ENCODE measurements at places on chromosomes 1 and 21.

- H3K27me3 ChIP-seq, result peaks cover 27% of the 10 kb centered on the region
- H3K27ac ChIP-seq, result no peak overlapping the region
- H3K36me3 ChIP-seq, result peaks cover 11% of the 10 kb centered on the region
- peaks cover 27% of the 10 kb centered on the region for H3K4me1 ChIP-seq
These were observed 2.8 kb upstream of the SPSB1 start for GRCh38 chr1:9289711-9290485.

- H3K27me3 ChIP-seq, result peaks cover 25% of the 10 kb centered on the region
- H3K4me1 ChIP-seq, result peaks cover 2% of the 10 kb centered on the region
- no peak overlapping the region for H3K27ac ChIP-seq
These were observed 13.8 kb upstream of the CNN3 start for GRCh38 chr1:94940738-94941137.

- H3K27ac ChIP-seq, result no peak overlapping the region
- no peaks in the 10 kb centered on the region for H3K36me3 ChIP-seq
- no peak for DNase-seq
- H3K27me3 ChIP-seq, result peaks cover 22% of the 10 kb centered on the region
These were observed 74.6 kb upstream of the NFIA start for GRCh38 chr1:61007534-61008364.

GRCh38 chr1:87051965-87052364, 137.5 kb downstream of the HS2ST1 start:
- H3K4me3 ChIP-seq, result no peak overlapping the region
- peaks cover 5% of the 10 kb centered on the region for H3K4me1 ChIP-seq
- no peaks in the 10 kb centered on the region for H3K27me3 ChIP-seq
- DNase-seq, result no peak
- no peak overlapping the region for H3K27ac ChIP-seq
- peaks cover 3% of the 10 kb centered on the region for H3K36me3 ChIP-seq

GRCh38 chr1:245469734-245470133, 314.9 kb downstream of the KIF26B start:
- H3K27me3 ChIP-seq, result no peaks in the 10 kb centered on the region
- no peaks in the 10 kb centered on the region for H3K36me3 ChIP-seq
- H3K27ac ChIP-seq, result no peak overlapping the region
- no peak for DNase-seq
- no peak overlapping the region for H3K4me3 ChIP-seq

DNA sequence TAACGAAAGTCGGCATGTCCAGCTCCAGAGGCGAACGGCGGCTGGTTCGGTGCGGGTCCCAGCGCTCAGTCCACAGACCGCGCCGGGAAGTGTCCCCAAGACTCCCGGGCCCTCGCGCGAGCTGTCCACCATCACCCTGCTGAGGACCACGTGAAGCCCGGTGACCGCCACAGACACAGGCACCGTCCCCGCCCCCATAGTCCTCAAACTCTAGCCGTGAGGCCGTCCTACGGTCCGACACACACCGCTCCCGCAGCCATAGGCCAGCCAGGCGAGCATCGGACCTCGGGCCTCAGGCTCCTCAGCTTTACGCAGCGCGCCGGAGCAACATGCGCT, 535 bp downstream of the SETD4 start:
- peak overlapping the region; percentile 93 for H3K4me3 ChIP-seq
- peaks cover 13% of the 10 kb centered on the region for H3K27me3 ChIP-seq
- peak overlapping the region; percentile 99 for H3K27ac ChIP-seq
- peaks cover 40% of the 10 kb centered on the region for H3K36me3 ChIP-seq
- peaks cover 41% of the 10 kb centered on the region for H3K4me1 ChIP-seq

- H3K27me3 ChIP-seq, result peaks cover 4% of the 10 kb centered on the region
- H3K4me1 ChIP-seq, result no peaks in the 10 kb centered on the region
These were observed 38.9 kb downstream of the SYT2 start for GRCh38 chr1:202671399-202671798.

- no peaks in the 10 kb centered on the region for H3K4me1 ChIP-seq
- H3K36me3 ChIP-seq, result no peaks in the 10 kb centered on the region
- peaks cover 28% of the 10 kb centered on the region for H3K27me3 ChIP-seq
- no peak overlapping the region for H3K4me3 ChIP-seq
These were observed 3.1 kb downstream of the KCNA10 start for GRCh38 chr1:110515891-110516290.

GRCh38 chr1:174990382-174990999, 9.3 kb upstream of the CACYBP start:
- H3K4me3 ChIP-seq, result peak overlapping the region; percentile 74
- peaks cover 27% of the 10 kb centered on the region for H3K4me1 ChIP-seq
- H3K36me3 ChIP-seq, result peaks cover 40% of the 10 kb centered on the region
- H3K27me3 ChIP-seq, result no peaks in the 10 kb centered on the region

DNA sequence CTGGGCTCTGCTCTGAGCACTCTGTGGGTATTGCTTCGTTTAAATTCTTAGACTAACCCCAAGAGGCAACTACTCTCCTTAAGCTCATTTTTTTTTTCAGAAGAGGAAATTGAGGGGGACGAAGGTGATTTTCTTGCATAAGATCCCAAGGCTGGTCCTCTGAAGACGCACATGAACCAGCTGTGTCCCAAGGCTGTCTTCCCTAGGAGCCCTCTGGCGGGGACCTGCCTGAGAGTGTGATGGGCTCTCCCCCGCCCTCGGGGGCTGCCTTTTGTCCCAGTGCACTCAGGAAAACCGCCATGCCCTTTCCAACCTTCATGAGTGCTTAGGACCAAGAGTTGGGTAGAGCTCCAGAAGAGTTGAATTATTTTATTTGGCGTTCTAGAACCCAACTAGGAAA, 21.7 kb downstream of the UMODL1 start:
- no peak overlapping the region for H3K4me3 ChIP-seq
- no peaks in the 10 kb centered on the region for H3K36me3 ChIP-seq
- H3K27me3 ChIP-seq, result peaks cover 31% of the 10 kb centered on the region
- no peak overlapping the region for H3K27ac ChIP-seq
- H3K4me1 ChIP-seq, result peaks cover 18% of the 10 kb centered on the region

GRCh38 chr1:145985502-145986439, 10.6 kb downstream of the TXNIP start:
- DNase-seq, result no peak
- peak overlapping the region; percentile 85 for H3K27ac ChIP-seq
- peak overlapping the region; percentile 4 for H3K4me3 ChIP-seq

DNA sequence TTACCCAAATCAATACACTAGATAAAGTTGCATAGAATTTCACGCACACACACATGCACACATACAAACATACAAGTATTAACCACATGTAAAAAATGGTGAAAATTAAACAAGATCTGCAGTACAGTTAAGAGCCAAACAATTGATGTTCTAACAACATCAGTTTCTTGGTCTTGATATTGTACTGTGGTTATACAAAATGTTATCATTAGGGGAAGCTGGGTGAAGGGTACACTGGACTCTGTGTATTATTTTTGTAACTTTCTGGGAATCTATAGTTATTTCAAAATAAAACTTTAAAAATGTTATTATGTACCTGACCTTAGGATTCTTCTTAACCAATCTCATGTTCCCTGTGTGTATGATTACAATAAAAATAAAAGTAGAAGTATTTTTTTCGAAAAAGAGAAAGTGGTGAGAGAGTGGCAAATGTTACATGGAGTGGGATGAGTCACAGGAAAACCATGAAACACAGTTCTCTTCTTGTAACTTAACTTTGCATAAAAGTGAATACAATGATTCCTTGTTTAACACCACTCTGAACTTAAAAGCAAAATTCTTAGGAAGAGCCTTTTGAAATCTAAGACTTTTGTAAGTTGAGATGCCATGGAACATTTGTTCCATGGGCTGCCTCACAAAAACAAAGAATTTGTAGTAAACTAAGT, 101.6 kb upstream of the RUNX1 start:
- no peaks in the 10 kb centered on the region for H3K27me3 ChIP-seq
- peaks cover 3% of the 10 kb centered on the region for H3K36me3 ChIP-seq
- no peak overlapping the region for H3K27ac ChIP-seq
- DNase-seq, result no peak
- H3K4me3 ChIP-seq, result no peak overlapping the region
- H3K4me1 ChIP-seq, result peaks cover 6% of the 10 kb centered on the region

- no peak for DNase-seq
- H3K36me3 ChIP-seq, result no peaks in the 10 kb centered on the region
- H3K4me1 ChIP-seq, result no peaks in the 10 kb centered on the region
These were observed 120.1 kb downstream of the PLPP3 start for GRCh38 chr1:56459260-56459659.

DNA sequence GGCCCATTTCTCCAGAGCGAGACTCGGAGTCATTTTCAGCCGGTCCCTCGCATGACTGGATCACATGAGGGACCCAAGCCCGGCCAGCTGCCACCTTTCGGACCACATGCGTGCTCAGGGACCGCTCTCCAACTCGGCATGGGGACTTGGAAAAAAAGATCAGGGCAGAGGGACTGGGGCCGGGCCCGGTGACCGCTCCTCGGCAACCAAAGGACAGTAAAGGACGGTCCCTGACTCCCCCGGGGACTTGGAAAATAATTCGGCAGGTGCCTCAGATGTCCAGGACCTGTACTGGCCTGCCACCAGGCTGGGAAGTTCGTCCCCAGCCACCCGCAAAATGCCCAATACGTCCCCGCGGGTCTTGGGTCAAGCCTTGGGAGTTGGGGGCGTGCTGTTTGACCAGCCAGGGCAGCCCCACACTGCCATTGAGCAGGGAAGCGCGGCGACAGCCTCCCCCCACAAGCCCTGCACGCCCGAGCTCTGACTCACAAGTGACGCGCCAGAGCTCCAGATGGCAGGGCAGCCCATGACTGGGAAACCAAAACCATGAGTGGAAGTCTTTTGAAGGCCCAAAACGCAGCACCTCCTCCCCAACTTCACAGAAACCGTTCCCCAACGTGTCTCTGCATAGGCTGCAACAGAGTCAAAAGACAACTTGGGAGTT, 134.5 kb downstream of the LIPI start:
- no peak for DNase-seq
- H3K27me3 ChIP-seq, result no peaks in the 10 kb centered on the region
- H3K4me1 ChIP-seq, result no peaks in the 10 kb centered on the region
- H3K36me3 ChIP-seq, result peaks cover 4% of the 10 kb centered on the region
- no peak overlapping the region for H3K27ac ChIP-seq

DNA sequence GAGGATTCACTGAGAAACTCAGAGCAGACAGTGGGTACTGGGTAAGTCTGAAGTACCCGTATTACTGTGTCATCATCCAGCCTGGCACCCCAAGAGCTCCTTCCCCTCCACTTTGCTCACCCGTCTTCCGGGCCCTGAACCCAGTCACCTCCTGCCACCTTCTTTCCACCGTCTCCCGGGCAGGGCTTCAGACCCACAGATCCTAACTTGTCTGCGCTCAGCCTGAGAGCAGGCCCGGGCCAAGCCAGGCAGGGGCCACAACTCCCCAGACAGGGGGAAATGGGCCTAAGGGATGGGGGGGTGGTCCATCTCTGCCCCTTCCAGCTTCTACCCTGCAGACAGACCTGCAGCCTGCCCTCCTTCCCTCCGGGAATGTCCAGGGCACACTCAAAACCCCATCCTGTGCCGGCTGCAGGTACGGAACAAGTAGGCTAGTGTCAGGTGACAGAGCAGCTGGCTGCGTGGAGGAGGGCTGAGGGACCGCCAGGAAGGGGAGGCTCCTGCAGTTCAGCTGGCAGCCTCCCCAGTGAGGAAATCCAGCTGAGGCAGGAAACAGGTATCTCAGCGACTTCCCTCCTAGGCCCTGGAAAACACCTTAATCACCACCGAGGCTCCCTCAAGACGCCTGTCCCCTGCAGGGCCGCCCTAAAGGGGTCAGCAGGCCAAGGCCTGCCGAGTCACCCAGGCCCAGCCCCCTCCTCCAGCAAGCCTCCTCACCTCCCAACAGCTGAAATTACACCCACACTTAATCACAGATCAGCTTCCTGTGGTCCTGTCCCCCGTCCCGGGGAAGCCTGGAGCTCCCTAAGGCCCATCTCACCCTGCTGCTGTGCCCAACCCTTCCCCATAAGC, 3.5 kb downstream of the HSPG2 start:
- no peak overlapping the region for H3K4me3 ChIP-seq
- peak overlapping the region; percentile 68 for H3K27ac ChIP-seq
- H3K27me3 ChIP-seq, result peaks cover 54% of the 10 kb centered on the region
- DNase-seq, result no peak

DNA sequence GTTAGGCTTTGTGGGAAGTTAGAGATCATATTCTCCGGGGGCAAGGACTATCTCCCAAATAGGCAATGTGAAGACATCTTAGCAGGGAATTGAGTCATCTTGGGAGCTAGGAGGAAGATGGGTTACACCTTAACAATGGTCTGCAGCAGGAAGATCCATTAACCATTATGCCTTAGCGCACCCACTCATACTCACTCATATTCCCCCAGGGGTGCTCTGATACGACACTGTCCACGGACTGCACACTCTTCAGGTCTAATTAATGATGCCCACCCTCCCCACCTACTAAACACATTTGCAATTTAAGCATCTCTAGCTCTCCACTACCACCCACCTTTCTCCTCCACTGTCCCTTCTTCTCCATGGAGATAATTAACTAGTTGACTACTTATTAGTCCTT, 857 bp upstream of the AK5 start:
- H3K4me1 ChIP-seq, result peaks cover 32% of the 10 kb centered on the region
- DNase-seq, result no peak
- H3K36me3 ChIP-seq, result no peaks in the 10 kb centered on the region
- peak overlapping the region; percentile 63 for H3K4me3 ChIP-seq
- peaks cover 12% of the 10 kb centered on the region for H3K27me3 ChIP-seq
- no peak overlapping the region for H3K27ac ChIP-seq

DNA sequence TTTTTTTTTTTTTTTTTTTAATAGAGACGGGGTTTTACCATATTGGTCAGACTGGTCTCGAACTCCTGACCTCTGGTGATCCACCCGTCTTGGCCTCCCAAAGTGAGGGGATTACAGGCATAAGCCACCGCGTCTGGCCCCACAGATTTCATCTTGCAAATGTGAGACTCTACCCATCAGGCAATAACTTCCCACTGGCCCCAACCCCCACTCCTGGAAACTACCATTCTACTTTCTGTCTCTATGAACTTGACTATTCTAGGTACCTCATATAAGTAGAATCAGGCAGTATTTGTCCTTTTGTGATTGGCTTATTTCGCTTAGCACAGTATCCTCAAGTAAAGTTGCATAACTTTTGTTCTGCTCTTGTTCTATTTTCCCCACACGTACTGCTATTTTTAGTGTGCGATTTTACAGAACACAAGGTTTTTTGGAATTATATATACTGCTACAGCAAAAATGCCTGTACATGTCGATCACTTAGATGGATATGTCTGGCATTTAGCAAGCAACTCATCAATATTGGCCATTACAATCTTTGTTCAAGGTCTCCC, 40.2 kb downstream of the ECE1 start:
- no peak for DNase-seq
- no peaks in the 10 kb centered on the region for H3K27me3 ChIP-seq
- H3K4me1 ChIP-seq, result no peaks in the 10 kb centered on the region
- no peak overlapping the region for H3K4me3 ChIP-seq
- H3K27ac ChIP-seq, result no peak overlapping the region
- H3K36me3 ChIP-seq, result peaks cover 41% of the 10 kb centered on the region

GRCh38 chr1:4652631-4653327, 1.6 kb upstream of the AJAP1 start:
- H3K4me1 ChIP-seq, result peaks cover 3% of the 10 kb centered on the region
- H3K27ac ChIP-seq, result no peak overlapping the region
- no peak overlapping the region for H3K4me3 ChIP-seq
- H3K27me3 ChIP-seq, result peaks cover 51% of the 10 kb centered on the region

GRCh38 chr1:204970937-204971336, 72.1 kb upstream of the CNTN2 start:
- DNase-seq, result no peak
- H3K27ac ChIP-seq, result no peak overlapping the region
- no peaks in the 10 kb centered on the region for H3K36me3 ChIP-seq
- H3K4me1 ChIP-seq, result no peaks in the 10 kb centered on the region

- no peak overlapping the region for H3K4me3 ChIP-seq
- no peak overlapping the region for H3K27ac ChIP-seq
- H3K27me3 ChIP-seq, result peaks cover 18% of the 10 kb centered on the region
- peaks cover 16% of the 10 kb centered on the region for H3K4me1 ChIP-seq
- H3K36me3 ChIP-seq, result no peaks in the 10 kb centered on the region
- peak; percentile 57 for DNase-seq
These were observed 95.9 kb downstream of the KCNJ15 start for GRCh38 chr21:38352536-38353219.

All from activated naive CD4-positive, alpha-beta T cell treated with anti-CD3 and anti-CD28 coated beads, Interleukin-2, amount 10 ng/mL, durations not matched to agents 7 days and 5 days (primary cell).